Caco-2 (cell line): ENCODE measurements at places on chromosomes 13 and 19. TPM values are rescaled to one million over a fixed set of nuclear protein-coding genes. Genes with fewer than 3 reads are reported as not detected.

DNA sequence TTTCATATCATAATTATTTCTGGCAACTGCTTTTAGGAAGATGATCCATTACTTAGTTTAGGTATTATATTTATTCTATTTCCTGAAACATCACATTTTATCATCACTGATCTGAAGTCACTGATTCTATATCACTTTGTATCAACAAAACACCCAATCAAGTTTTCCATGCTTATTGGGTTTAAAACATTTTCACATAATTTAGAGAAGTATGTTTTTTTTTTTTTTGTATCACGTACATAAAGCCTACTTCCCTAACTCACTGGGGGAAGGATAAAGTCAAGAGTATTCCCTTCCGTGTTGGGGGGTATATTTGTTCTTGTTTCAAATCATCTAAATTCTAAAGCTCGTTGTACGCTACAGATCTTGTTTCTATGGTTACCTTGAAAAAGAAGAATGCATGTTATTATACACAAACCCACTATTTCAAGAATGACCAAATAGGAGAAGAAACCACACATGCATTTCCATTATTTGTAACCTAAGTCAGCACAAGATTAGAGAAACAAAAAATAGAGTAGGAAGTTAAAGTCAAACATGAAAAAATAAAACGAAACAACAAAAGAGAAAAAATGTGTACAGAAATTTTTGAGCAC lies 637.2 kb upstream of the MIR17HG start:
- no peaks in the 10 kb centered on the region for H3K27me3 ChIP-seq
- no peaks in the 10 kb centered on the region for H3K36me3 ChIP-seq
- no peak overlapping the region for H3K27ac ChIP-seq
- no peaks in the 10 kb centered on the region for H3K4me1 ChIP-seq

DNA sequence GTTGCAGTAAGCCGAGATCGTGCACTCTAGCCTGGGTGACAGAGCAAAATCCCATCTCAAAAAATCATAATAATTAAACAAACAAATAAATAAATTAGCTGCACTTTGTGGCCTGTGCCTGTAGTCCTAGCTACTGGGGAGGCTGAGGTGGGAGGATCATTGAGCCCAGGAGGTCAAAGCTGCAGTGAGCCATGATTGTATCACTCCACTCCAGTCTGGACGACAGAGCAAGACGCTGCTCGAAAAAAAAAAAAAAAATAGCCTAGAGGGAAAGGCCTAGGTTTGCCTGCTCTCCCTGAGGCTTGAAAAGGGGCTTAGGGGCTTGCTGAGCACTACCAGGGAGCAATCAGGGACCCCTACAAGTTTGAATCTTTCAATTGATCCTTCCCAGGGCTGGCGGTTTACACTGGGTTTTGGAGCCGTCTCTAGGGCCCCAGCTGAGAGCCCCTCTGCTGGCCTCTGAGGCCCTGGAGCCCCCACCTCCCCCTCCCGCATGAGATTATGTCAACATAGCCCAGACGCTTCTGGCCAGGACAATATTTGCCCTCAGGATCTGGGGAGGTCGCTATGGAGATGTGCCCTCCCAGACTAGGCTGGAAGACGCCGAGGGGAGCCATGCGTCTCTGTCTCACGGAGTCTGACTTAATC lies 10.4 kb upstream of the GIPR start:
- no peak overlapping the region for H3K27ac ChIP-seq
- H3K4me1 ChIP-seq = peaks cover 4% of the 10 kb centered on the region; the same call in 1 of the 2 replicates
- peak; percentile 71 for DNase-seq
- no peak overlapping the region for H3K4me3 ChIP-seq
- H3K27me3 ChIP-seq = no peaks in the 10 kb centered on the region
- no peaks in the 10 kb centered on the region for H3K36me3 ChIP-seq

DNA sequence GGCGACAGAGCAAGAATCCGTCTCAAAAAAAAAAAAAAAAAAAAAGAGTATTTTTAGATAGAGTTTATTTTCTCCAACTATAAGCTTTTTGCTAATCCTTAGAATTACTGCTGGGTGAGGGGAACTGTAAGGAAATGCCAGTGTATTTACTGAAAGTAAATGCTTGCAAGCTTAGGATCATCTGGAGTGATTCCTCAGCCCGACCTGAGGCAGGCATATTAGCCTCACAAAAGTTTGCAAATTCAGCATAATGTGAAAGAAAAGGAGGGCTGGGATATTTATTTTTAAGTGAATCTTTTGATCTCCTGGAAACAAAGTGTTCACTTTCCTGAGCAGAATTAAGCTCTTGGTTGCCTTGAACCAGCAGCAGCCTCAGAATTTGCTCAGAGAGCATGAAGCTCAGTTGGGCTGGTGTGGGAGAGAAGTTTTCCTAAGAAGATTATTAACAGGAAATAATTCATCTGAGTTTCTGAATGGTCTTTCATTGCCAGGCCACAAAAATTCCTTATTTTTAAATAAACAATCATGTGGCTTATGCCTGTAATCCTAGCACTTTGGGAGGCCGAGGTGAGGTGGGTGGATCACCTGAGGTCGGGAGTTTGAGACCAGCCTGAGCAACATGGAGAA lies 24.7 kb upstream of the SPATA13 start:
- no peaks in the 10 kb centered on the region; the same call in 1 of the 2 replicates for H3K4me1 ChIP-seq
- no peak overlapping the region for H3K4me3 ChIP-seq
- no peak overlapping the region for H3K27ac ChIP-seq
- H3K36me3 ChIP-seq = no peaks in the 10 kb centered on the region

DNA sequence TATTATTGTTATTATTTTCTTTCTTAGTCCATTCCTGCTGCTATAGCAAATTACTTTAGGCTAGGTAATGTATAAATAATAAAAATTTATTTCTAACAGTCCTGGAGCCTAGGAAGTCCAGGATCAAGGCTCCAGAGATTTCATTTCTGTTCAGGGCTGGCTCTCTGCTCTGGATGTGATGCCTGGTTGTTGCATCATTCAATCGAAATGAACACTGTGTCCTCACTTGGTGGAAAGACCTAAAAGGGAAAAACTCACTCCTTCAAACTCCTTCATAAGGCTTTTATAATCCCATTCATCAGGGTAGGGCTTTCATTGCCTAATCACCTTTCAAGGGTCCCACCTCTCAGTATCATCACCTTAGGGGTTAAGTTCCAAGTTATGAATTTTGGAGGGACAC lies 395.0 kb downstream of the EFNB2 start:
- H3K27me3 ChIP-seq = no peaks in the 10 kb centered on the region
- H3K36me3 ChIP-seq = no peaks in the 10 kb centered on the region
- no peak for DNase-seq
- H3K4me3 ChIP-seq = no peak overlapping the region

DNA sequence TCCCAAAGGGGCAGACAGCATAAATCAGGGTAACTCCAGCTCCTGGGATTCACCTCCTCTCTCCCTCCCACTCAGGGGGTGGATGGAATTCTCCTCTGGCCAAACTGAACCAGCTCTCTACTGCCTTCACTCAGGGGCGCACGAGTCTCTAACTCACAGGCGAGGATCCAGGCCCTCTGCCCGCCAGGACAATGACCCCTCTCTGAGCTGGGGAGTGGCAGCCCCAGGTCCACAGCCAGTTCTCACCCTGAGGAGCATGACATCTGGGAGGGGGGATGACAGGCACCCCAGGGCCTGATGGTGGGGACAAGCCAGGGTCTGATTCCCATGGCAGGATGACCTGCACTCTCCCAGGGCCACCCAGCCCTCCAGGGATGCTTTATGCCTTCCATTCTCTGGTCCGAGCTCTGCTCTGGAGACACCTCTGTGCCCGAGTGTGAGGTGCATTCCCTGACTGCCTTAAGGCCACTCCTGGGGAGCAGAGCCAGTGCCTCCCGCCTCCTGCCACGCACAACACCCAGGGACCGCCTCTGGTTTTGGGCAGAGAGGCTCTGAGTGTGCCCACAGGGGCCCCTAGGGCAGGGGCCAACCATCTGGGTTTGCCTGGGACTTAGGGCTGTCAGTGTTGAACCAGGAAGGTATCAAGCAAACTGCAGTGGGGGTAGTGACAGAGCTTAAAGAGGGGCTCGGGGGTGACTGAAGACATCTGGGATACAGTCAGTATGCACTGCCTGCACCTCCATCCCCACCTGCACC lies 66.2 kb downstream of the GNG7 start:
- H3K36me3 ChIP-seq = no peaks in the 10 kb centered on the region
- no peak overlapping the region for H3K4me3 ChIP-seq
- H3K27ac ChIP-seq = no peak overlapping the region
- H3K27me3 ChIP-seq = no peaks in the 10 kb centered on the region
- no peak for DNase-seq
- H3K4me1 ChIP-seq = peaks cover 5% of the 10 kb centered on the region; the same call in 1 of the 2 replicates

Gene PLEKHF1
- 3.6 and 5.0 TPM in 2 replicates for total RNA-seq

Gene CYP4F3
- 0.65 and 0.93 TPM in 2 replicates for total RNA-seq
